ENCODE measurements at places on chromosomes 4 and X.
A peak's percentile ranks its signal among the peaks of the same experiment; 100 is the strongest.

GRCh38 chrX:109854096-109854495, 121.0 kb upstream of the ACSL4 start:
- DNase-seq = no peak

GRCh38 chr4:106529348-106530023, 160.9 kb upstream of the GIMD1 start:
- peak; percentile 56 for DNase-seq

DNA sequence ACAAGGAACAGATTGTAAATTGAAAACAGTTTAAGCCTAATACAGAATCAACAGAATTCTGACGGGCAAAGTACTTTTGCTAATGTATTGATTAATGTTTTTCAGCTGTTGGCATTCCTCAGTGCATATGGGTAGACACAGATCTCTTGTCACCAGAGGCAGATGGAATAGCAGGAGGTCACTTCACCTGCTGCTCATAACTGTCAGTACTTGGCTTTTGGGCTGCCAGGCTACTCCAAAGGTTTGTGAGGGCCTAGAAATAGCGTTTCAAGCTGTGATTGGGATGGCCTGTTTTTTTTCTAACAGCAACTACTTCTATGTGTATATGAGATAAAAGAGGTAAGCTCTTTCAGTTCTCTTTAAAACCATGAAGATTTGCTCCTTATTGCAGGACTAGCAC, 307.5 kb upstream of the ANXA10 start:
- DNase-seq = no peak

GRCh38 chrX:103464072-103464773, 55.1 kb downstream of the RAB40A start:
- DNase-seq = peak; percentile 45

DNA sequence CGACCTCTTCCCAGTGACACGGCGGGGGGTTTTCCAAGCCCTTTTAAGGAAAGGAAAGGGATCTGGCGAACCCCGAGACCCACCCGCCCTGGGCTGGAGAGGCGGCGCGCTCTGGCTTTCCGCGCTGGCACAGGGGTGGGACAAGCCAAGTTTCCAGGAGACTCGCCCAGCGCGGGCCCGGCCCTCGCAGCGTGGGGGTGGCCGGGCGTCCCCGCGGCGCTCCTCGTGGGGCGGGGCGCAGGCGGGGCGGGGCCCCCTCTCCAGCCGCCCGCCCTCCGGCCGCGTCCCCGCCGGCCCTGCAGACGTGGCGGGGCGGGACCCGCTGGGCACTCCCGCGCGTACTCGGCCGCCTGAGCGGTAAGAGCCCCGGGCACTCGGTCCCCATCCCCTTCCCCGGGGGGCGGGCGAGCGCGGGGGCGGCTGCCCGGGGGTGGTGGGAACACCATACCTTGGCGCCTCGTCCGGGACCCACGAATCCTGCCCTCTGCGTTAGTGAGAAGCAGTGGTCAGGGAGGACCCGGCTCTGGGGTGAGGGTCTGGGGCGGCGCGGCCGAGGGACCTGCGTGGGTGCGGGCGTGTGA, at the start of gene FAM114A1:
FAM114A1 (plus strand) TSS at position 329 of the 581 bp plus-strand sequence. CDS start 10,273 bp downstream, outside the sequence.
- peak; percentile 90 for DNase-seq

DNA sequence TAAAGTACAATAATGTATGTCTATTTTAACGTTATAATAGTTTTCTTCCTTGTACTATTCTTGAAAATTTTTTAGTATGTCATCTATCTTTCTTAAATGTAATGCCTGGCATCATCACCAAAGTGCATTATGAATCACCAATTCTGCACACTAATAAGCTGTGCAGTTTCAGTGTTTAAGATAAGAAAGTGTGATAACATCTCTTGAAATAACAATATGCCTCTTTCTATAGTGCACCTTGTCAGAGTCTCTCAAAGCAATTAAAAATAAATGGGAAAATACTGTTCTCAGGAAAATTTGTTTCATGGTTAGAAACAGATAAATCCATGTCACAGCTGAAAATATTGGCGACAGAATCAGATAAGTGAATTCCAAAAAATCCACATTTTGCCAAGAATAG, 457.4 kb upstream of the PCDH10 start:
- DNase-seq = no peak

GRCh38 chr4:98222306-98222705, 38.9 kb upstream of the RAP1GDS1 start:
- no peak for DNase-seq

GRCh38 chrX:149837639-149838038, 43.3 kb upstream of the MAGEA8 start:
- DNase-seq = no peak

GRCh38 chrX:126982158-126982557, 162.6 kb downstream of the PRR32 start:
- no peak for DNase-seq

DNA sequence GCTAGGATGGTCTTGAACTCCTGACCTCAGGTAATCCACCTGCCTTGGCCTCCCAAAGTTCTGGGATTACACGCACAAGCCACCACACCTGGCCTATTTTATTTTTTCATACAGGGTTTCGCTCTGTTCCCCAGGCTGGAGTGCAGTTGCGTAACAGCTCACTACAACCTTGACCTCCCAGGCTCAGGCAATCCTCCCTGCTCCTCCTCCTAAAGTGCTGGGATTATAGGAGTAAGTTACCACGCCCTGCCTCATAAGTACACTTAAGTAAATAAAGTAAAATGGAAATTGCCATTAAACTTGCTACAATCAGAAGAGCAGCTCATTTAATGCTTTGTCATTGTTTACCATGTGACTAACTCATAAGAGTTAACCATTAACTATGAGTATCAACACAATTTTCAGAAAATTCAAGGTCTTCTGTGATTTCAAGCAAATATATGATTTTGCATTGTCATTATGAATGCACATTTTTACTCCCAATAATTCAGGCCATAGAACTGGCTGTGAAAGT, 12.3 kb downstream of the UGDH start:
- peak; percentile 67 for DNase-seq

GRCh38 chr4:133555671-133556070, 406.6 kb downstream of the PCDH10 start:
- peak; percentile 45 for DNase-seq

DNA sequence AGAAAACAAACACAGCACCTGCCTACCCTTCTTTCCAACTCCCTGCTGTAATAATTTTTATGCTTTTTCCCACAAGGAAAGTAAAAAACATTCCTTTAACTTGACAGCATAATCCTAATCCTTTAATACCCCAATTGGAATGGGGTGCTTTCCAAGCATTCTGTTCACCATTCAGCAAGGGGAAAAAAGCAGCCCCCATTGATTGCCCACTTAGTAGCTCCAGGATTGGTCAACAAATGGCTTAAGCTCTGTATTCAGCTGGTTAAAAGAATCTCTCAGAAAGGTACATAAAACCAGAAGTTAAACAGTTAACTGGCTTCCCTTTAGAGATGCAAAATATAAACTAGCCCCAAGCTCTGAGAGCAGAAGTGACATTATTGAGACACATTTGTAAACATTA, 194.8 kb upstream of the ATOH1 start:
- DNase-seq = no peak

DNA sequence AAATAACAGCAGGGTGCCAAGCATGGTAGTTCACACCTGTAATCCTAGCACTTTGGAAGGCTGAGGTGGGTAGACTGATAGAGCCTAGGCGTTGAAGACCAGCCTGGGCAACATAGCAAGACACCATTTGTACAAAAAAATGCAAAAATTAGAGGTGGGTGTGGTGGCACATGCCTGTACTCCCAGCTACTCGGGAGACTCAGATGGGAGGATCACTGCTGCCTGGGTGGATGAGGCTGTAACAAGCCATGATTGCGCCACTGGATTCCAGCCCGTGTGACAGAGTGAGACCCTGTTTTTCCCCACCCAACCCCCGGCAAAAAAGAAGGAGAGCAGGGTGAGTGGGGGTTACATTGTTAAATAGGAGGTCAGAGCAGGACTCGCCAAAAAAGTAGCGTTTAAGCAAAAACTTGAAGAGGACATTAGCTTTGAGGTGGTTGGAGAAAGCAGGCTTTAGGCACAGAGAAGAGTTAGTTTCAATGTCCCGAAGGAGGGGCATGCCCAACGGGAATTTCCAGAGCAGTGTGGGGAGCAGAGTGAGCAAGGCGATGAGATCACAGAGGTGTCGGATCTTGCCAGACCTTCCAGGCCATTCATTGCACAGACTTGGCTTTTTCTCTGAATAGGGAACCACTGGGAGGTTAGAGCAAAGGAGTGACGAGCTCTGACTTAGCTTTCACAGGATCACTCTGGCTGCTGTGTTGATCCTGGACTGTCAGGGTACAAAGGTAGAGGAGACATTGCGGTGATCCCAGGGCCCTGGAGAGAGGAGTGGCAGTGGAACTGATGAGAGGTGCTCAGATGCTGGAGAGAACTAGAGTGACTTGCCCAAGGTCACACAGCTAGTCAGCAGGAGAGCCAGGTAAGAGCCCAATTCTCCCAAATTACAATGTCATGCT, 70.6 kb downstream of the TRAPPC11 start:
- DNase-seq = peak; percentile 7

All from EH (cell line).